ENCODE measurements at places on chromosomes 16 and 17.

- DNase-seq, result no peak
Measured at GRCh38 chr17:79085154-79085920, 10.7 kb downstream of the ENGASE start.

DNA sequence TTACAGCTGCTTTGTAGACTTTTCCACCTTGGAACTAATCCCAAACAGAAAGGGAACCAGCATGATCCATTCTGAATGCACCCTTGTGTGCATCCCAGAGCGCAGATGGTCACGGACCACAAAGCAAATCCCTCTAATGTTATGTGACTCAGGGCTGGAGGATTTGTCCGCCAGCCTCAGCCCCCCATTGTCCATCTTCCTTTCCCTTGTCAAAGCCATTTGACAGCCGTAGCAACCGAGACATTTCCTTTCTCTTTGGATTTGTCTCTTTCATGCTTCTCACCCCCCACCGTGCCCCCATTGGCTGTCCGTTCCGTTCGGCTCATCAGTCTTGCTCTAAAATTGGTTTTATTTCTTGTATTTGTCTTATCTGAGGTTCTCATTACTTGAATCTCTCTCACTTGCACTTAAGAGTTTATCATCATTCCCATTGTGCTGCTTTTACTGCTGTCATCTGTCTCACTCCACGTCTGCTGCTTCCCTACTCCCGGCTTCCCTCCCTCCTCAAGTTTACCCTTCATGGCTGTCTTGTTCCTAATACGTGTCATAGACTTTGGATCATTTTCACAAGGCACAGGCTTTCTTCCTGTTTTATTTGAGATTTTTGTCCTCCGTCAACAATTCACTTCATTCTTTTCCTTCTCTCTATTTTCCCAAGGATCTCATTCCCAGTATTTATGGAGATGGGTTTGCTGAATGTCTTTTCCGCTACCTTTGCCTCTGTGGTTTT, 163.4 kb upstream of the ERCC4 start:
- DNase-seq, result no peak

GRCh38 chr16:23876256-23876896, 40.6 kb downstream of the PRKCB start:
- no peak for DNase-seq

- no peak for DNase-seq
Measured at GRCh38 chr16:9593440-9593839, 502.0 kb downstream of the HAPSTR1 start.

GRCh38 chr16:68373528-68374245, 62.9 kb downstream of the PRMT7 start:
- no peak for DNase-seq

- DNase-seq, result no peak
Measured at GRCh38 chr16:13390093-13390985, 488.9 kb downstream of the SHISA9 start.

DNA sequence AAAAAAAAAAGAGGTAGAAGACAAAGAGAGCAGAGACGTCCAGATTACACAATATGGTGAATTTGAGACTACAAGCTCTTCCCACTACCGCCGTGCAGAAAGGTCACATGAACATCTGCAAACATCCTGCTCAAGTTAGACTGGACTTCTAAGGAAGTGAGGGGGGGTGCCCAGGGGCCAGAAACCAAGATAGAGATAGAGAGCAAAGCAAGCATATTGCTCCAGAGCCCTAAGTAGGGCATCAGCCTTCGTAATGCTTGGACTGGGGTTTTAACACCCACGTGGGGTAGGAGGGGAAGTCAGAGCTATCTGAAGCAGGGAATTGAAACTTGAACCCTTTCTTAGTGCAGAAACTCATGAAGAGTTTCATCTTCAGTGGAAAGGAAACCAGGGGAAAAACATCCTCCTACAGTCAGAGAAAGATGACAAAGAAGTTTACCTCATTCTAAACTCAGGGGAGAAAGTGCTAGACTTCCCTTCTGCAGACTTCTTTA, 8.7 kb downstream of the CLEC19A start:
- DNase-seq, result peak; percentile 13

GRCh38 chr16:87150681-87151280, 166.4 kb downstream of the C16orf95 start:
- no peak for DNase-seq

- no peak for DNase-seq
Measured at GRCh38 chr17:81333616-81334368, 38.7 kb upstream of the SLC38A10 start.

GRCh38 chr17:68249354-68249765, 1.5 kb downstream of the AMZ2 start:
- DNase-seq, result peak; percentile 13

DNA sequence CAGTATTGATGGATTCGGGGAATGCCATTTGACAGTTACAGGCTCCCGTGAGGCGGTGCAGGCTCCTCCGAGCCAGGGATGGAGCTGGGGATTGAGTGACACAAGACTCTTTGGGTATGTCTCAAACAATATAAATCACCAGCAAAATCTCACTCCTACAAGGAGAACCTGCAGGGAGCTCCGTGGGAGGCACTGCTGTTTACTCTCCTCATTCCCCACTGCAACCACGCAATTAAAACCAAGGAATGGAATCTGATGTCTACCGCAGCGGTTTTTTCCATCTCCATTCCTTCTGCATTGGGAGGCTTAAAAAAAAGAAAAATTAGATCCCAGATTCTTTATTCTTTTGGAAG, 157.9 kb downstream of the WWOX start:
- DNase-seq, result peak; percentile 52

- DNase-seq, result no peak
Measured at GRCh38 chr16:59114790-59115189, 380.7 kb upstream of the GOT2 start.

DNA sequence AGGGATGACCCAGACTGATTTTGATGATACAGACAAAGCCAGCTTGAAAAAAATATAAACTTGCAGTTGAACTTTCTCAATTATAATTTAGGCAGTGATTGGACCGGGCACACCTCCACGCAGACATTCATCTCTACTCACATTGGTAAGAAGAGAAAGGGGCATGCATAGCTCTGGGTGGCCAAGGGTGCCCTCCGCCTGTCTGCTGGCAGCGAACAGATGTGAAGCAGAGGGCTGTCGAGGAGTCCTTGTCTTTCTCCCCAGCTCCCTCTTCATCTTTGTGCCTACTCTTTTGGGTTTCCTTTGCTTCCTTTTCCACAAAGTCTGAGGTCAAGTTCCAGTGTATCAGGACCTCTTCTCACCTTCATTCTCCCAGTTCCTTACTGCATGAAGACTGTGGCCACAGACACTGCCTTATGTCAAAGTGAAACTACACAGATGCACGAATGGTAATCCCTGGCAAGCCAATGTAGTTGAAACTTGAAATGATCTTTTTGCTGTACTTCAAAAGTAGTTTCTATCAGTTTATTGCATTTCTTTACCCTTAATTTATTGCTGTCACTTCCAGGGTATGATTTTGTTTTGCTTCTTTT, 343.7 kb upstream of the SOX9 start:
- no peak for DNase-seq

- no peak for DNase-seq
Measured at GRCh38 chr16:10343124-10343760, 42.6 kb upstream of the ATF7IP2 start.

DNA sequence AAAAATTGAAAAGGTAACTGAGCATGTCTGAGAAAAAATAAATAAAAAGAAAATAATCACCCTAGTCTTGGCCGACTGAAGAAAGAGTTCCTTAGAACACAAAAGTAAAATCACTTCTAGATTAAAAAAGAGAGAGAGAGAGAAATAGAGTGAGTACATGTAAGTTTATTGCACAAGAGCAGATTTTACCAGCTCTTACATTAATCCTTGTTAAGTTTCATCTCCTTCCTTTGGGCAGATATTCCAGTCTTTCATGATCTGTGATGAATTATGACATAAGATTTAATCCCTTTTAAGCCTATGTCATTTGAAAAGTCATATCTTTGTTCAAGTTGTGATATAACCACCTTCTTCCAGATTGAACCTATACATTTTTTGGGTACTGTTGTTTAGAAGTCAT, 54.8 kb downstream of the NFAT5 start:
- DNase-seq, result no peak

GRCh38 chr17:50903604-50904517, 37.7 kb upstream of the TOB1 start:
- DNase-seq, result peak; percentile 54

GRCh38 chr17:8732406-8733085, 12.1 kb downstream of the CCDC42 start:
- DNase-seq, result no peak

DNA sequence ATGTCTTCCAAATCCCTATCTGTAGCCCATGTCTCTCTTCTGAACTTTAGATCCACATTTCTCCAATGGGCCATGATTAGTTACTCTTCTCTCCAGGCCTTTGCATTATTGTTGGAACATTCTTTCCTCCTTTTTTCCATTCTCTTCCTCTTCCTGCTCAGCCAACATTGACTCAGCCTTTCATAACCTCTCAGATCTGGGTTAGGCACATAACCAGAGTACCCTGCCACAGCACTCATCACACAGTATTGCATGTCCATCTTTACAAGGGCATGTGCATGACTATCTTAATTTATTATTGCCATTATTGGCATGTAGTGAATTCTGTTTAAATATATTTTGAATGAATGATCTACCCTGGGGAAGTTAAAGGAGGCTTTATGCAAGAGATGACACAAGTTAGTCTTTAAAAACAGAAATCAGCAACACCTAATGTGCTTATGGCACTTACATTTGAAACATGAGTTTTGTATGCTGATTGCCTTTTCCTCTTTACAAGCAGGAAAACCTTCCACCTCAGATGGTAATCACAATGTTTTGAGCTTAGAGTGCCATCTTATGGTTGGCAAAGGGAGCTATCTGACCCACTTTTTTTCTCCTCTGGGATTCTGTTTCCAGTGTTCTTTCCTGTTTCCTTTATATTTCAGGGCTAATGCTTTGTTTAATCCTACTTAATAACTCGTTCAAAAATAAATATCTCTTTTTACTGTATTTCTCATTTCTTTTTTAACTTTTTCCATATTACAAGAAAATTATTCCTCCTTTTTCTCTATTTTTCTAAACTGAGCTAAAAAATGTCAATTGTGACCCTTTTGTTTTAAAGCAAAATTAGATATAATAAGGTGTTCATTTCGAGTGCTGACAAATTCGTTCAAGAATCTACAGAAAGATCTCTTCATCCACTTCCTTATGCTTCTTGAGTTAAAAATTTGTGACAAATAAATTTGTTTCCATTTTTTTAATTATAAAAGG, 151.0 kb upstream of the RBL2 start:
- DNase-seq, result peak; percentile 11
